KG1 (cell line): ENCODE measurements at places on chromosomes 4 and X.

DNA sequence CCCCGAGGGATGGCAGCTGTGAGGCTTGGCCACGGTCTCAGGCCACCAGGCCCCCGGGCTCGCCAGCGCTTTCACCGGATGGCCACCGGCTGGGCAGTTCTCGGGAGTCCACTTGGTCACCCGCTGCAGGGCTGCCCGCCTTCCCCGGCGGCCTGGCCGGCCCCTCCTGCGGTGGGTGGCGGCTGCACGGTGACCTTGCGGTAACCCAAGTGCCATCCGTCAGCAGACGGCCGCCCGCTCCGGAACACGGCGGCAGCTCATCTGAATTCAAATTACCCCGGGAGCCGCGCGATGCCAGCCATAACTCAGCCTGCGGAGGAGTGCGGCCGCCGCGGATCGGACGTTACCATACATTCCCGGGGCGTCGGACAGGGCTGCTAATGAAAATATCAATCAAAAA is 60.7 kb downstream of the FAM53A start:
- no peak for DNase-seq

GRCh38 chr4:145484225-145484846 is 2.7 kb downstream of the SMAD1 start:
- DNase-seq: no peak

GRCh38 chrX:72180539-72180938 is 1.0 kb upstream of the PIN4 start:
- DNase-seq: no peak

GRCh38 chr4:79385641-79386040 is 22.4 kb downstream of the GK2 start:
- no peak for DNase-seq

DNA sequence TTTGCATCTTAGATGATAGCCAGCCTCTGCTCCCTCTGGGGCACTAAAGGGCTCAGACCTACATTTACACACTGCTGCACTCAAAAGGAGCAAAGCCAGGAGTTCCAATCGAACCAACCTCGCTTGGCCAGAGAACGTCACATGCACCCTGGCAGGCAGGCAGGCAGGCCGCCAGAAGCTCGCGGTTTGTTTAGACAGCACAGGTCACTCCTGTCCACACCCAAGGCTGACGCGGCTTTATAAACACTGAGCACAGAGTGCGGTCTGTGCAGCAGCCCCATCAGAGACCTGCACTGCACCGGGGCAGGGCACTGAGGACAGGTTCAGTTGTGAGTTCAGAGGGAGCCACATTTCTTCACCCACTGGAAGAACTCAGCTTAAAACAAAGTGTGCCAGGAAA is 143.9 kb downstream of the BCOR start:
- DNase-seq: no peak

DNA sequence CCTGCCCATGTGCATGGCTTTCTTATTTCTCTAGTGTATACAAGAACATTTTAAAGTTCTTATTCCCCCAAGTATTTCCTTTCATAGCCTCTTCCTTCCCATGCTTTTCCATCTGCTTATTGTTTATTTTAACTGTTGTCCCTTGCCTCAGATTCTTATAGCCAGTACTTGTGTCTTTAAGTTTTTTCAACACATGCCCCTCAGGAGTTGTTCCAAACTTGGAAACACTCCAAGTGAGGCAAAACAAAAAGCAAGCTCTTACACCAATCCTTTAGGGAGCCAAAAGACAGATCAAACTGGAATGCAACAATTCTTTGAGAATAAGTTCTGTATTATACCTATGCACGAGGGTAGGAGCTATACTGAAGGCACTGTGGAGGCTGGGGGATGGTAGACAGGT is 222.0 kb upstream of the STK26 start:
- DNase-seq: no peak

- no peak for DNase-seq
These were observed 39.7 kb upstream of the BMP3 start for GRCh38 chr4:80990851-80991250.

DNA sequence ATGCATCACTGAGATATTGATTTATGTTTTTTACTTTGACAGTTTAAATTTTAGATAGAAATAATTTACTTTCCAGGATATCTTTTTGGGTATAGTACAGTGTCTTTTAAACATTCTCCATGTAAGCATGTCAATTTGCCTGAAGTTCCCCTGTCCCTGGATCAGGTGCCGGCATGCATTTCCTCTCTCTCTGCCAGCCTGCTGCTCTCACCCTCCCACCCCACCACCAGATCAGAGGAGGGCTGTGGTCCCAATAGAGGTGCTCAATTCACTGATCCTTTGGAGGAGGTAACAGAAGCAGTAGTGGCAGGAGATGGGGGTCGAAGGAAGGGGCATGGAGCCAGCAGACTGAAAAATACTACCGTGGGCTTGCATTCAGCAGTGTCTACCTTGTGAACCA is 28.3 kb upstream of the DSPP start:
- DNase-seq: no peak

GRCh38 chr4:186953599-186954260 is 230.1 kb upstream of the FAT1 start:
- DNase-seq: no peak

- peak; percentile 18 for DNase-seq
These were observed 6.2 kb upstream of the IQSEC2 start for GRCh38 chrX:53287493-53288138.

DNA sequence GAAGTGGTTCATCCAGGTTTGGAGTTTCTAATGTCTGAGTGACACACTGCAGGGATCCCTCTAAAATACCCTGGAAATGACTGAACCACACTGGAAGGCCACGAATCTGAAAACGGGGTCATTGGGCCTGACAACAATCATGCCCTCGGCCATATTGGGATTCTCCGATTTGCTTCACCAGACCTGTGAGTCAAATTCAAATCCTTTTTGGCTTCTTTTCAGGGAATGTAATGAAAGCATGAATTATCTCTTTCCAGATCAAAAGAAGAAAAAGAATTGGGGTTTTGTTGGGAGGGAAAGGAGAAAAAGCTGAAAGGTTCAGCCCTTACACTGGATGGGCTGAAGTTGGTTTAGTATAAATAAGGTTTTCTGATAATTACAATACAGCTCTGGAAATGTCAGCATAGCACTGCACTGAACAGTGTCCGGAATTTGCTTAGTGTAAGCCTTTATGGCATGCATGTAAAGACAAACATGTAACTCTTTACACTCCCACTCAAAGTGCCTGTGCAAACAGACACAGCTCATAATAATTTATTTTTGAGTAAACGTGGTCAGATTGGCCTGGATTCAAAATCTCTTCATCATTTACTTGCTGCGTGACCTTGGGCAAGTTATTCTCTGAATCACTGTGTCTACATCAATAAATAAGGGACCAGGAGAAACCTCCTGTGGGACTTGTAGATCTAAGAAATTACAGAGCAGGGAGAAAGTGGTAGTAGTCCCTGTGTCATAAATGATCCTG is 21.4 kb downstream of the CT47C1 start:
- no peak for DNase-seq

GRCh38 chr4:680091-680490 is 5.7 kb downstream of the MYL5 start:
- no peak for DNase-seq

DNA sequence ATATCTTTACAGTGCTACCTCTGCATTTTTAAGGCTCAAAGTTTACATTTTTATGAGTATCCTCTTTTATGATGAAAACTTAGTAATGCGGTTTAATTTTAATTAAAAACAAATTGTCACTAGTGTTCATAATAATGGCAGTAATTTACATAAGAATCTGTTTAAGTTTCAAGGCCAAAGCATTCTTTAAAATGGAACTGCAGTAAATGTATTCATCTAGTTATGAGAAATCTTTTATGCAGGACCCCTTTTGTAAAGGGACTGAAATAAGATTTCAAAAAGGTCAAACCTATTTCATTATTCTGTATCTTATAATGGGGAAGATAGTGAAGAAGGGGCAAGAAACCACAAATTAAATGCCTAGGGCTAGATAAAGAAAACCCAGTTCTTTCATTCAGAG is 37.1 kb downstream of the CHIC2 start:
- DNase-seq: no peak

- no peak for DNase-seq
These were observed 33.2 kb upstream of the ZC4H2 start for GRCh38 chrX:65009459-65009858.

DNA sequence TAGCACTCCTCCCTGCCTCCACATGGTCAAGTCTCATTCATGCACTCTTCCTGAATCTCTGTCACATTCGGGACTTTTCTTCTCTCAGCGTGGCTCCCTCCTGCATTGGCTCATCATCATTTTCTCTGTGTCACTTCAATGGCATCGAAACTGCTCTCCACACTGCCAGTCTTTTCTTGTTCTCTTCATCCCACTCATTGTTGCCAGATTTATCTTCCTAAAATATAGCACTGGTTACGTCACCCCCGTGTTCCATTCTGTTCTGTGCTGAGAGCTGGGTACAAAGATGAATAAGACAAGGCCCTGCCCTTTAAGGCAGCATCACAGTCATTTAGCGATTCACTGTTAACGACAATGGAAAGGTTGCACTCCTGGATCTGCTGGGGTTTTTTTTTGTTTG is 174.4 kb upstream of the TBC1D9 start:
- no peak for DNase-seq

DNA sequence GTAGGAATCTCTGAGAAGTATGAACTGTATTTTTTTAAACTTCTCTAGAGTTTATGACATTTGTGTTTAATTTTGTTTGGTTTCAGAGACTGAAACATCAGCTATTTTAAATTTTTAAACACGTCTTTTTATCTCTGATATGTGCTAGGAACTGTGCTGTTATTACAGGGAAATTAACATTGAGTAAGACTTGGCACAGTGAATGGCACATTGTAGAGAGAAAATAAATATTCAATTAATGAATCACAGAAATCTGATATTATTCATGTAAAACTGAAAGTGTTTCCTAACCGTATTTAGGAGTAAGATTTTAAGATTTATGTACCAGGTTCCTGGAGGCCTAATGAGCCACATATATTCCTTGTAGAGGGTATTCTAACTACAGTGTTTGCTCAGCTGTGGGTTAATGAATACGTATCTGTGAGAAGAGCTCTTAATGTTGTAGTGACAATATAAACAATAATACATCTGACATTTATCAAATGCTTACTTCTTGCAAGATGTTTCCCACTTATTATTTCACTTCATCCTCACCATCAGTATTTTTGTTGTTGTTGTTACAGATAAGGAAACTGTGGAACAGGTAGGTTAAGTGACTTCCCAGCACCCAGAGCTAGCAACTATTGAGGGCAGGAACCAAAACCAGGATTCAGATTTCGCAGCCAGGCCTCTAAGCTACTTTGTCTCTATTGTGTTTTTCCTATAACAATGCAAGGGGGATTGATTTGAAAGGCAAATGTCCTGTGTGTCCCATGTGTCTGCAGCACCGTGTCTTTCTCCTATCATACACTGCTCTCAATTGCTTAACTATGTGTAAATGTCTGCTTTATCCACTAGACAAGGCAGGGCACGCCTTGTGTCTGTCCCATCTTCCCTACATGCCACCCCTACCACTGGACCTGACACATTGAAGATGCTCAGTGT is 121.1 kb upstream of the FAM9C start:
- DNase-seq: no peak

GRCh38 chr4:15162465-15163283 is 160.4 kb downstream of the CPEB2 start:
- no peak for DNase-seq

GRCh38 chrX:71144651-71145050 is at the start of gene NLGN3:
TSS of gene NLGN3 (plus strand) at chrX:71144841. CDS start at chrX:71147750, 2,909 bp downstream.
- DNase-seq: no peak

- DNase-seq: no peak
These were observed 43.6 kb downstream of the ZNF827 start for GRCh38 chr4:145895056-145895455.

DNA sequence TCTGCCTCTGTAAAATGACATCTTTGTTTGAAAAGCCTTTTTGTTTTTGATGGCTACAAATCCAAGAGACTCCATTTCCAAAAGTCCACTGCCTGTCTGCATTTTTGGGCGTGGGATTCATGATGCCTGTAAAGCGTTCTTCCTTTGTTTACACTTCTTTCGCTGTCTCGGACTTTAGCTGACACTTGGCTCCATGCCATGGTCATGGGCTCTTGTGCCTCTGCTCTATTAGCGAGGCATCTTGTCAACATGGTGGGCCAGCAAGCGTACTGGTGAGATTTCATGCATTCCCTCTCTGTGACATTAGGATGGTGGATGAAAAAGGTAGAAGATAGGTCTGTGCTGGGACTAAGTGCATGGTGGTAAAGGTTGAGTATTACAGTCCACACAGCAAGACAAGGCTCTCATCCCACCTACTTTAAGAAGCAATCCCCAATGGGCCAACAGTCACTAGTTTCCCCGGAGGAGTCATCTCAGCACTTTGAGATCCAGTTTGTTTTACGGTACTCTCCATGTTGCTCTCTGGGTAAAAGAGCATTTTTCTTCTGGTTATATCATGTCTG is 298.2 kb upstream of the KLF3 start:
- no peak for DNase-seq

DNA sequence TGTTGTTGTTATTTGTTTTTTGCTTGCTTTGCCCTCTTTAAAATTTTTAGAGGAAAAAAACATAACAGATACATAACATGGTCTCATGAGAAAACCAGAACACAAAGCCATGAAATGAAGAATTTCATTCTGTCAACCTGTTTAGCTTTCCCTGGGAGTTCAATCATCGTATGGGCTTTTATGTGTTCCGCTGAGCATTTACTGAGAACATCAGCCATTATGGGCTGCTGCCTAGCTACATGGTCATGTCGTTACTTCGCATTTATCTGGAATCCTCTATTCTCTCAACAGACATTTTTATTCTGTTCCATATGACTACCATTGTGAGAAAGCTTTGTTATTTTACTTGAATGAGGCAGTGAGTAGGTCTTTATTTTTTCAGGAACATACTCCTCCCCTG is 51.4 kb downstream of the NDST3 start:
- no peak for DNase-seq

DNA sequence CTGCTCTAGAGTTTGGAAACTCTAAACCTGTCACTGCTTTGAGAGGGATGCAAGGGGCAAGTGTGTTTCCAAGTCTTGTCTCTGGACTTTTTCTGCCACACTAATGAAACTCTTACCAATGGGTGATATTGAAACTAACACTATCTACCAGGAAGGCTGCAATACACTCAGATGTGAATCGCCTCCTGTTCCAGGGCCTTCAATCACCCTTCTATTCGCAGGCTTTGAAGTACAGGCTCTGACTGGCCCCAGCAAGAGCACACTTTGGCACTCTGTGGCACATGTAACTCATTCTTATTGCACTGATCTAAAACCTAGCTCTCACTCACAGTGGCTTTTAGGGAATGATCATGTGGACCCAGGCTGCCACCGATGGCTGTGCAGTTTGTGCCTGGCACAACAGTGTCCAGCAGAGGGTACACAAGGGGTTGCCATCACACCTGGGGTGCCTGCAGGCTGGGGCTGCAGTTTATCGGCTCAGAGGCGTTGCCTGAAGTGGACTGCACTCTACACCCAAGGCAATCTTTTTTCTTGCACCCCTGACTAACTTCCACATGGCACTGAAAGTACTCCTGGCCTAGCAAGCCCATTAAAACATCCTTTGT is 210.8 kb downstream of the MGST2 start:
- no peak for DNase-seq

- DNase-seq: no peak
These were observed 18.2 kb downstream of the PTTG2 start for GRCh38 chr4:37978248-37978924.

- DNase-seq: no peak
These were observed 125.4 kb upstream of the EOLA2 start for GRCh38 chrX:150063674-150064073.

- DNase-seq: no peak
These were observed 1299.5 kb downstream of the FSTL5 start for GRCh38 chr4:160864253-160864652.

GRCh38 chrX:114582698-114583395 is 1.0 kb upstream of the HTR2C start:
- DNase-seq: no peak
